ENCODE measurements at places on chromosomes 1 and 21.

GRCh38 chr1:42179275-42179674, 14.7 kb upstream of the GUCA2A start:
- DNase-seq: no peak

- DNase-seq: no peak
These were observed 37.7 kb upstream of the PADI1 start for GRCh38 chr1:17167041-17167785.

DNA sequence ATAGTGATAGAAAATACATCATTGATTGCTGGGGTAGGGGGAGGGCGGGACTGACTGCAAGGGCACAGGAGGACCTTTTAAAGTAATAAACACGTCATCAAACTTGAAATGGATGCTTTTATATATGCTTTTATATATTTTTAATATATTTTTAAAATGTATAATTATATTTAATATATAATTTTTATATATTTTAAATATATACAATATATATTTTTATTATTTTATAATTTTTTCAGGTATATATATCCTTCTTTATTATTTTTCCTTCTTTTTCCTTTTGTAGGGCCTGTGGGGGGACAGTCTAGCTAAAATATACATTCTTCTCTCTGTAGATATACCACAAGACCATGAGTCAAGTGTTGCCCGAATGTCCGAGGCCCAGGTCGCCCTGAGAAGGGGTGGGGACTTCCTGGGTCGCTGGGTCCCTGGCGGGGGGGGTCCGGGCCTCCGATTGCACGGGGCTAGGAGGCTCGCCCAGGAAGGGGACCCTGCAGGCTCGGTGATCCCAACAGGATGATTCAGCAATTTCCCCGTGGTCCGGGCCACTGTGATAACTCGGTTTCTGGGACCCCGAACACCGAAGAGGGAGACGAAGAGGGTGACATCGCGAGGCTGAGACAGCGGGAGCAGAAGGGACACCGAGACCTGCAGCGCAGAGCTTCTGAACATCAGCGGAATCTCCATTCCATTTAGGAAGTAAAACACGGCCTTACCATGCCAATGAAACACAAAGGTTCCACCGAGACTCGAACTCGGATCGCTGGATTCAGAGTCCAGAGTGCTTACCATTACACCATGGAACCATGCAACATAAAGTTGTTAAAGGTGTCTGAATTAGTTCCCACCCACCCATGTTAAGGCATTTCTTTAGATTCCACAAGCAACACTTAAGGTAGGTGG, 112.5 kb upstream of the NBPF11 start:
- DNase-seq: no peak

- DNase-seq: no peak
These were observed 84.8 kb upstream of the WARS2 start for GRCh38 chr1:119225265-119225664.

- no peak for DNase-seq
These were observed 18.6 kb upstream of the MOB3C start for GRCh38 chr1:46635205-46635604.

Measured in SW 1271 (cell line).